ENCODE measurements at places on chromosomes 11 and 22. TPM values are rescaled to one million over a fixed set of nuclear protein-coding genes. Genes with fewer than 3 reads are reported as not detected.

Gene ALDH3B1
- 5.1 TPM for total RNA-seq

Gene CECR2
- total RNA-seq: 4.1 TPM

- DNase-seq: no peak
Measured at GRCh38 chr11:74846770-74847169, 98.1 kb downstream of the RNF169 start.

- no peak for DNase-seq
Measured at GRCh38 chr11:107567739-107568335, 2.3 kb upstream of the ALKBH8 start.

- peak; percentile 40 for DNase-seq
Measured at GRCh38 chr11:69533296-69534165, 52.1 kb downstream of the LINC01488 start.

- no peak for DNase-seq
Measured at GRCh38 chr11:102449651-102450570, 2.7 kb downstream of the TMEM123 start.

GRCh38 chr11:119175493-119176077, 7.1 kb downstream of the NLRX1 start:
- DNase-seq: no peak

- DNase-seq: no peak
Measured at GRCh38 chr11:97325693-97326092, 935.9 kb downstream of the JRKL start.

GRCh38 chr22:45094081-45094720, 69.5 kb upstream of the NUP50 start:
- DNase-seq: no peak

DNA sequence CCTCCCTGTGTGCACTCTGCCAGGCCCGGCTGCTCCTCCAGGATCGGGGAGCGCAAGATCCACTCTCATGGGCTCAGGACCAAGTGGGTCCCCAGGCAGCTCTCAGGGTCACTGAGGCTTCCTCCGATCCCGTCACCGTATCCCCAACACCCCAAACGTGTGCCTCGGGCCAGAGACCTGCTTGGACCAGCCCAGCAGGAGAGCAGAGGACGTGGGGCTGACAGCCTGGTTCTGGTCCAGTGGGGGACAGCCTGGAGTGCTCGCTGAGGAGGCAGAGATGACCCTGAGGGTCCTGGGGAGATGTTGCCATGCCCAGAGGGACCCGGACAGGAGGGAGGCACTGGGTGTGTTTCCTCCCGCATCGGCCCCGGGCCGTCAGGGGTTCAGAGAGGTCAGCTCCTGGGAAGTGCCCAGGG, 1402.6 kb downstream of the BRD1 start:
- DNase-seq: no peak

Gene MAP6
- 8.5 TPM for total RNA-seq

- no peak for DNase-seq
Measured at GRCh38 chr11:132450631-132451030, 1080.2 kb downstream of the NTM start.

DNA sequence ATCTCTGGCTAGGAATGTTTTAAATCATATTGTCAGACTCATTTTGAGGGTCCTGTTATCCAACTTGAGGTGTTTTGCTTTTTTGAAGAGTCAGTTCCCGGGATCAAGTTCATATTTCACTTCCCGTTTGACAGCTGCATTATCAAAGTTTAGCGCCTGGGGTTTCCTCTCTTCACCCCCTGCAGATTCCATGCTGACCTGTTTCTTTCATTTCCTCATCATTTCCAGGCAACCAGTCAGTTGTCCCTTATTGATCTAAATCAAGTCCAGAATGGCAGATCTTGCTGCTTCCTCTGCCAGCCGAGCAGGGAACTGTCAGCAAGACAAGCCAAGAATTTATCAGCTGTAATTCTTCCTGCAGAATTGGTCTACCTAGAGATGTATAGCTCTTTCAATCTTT, 197.6 kb upstream of the SYN3 start:
- no peak for DNase-seq

Gene NLRP14
- total RNA-seq: not detected

GRCh38 chr11:87286338-87286737, 248.6 kb downstream of the TMEM135 start:
- no peak for DNase-seq

Gene HEPN1
- not detected for total RNA-seq

- peak; percentile 46 for DNase-seq
Measured at GRCh38 chr11:69459848-69460539, 21.5 kb upstream of the LINC01488 start.

Gene OR51I1
- not detected for total RNA-seq

GRCh38 chr22:35310556-35311550, 11.2 kb downstream of the TOM1 start:
- DNase-seq: no peak

Gene TXNRD2
- 18.7 TPM for total RNA-seq

Gene RFPL2
- not detected for total RNA-seq

- DNase-seq: peak; percentile 74
Measured at GRCh38 chr22:44181033-44181911, 547 bp downstream of the PARVG start.

Gene MRPL17
- total RNA-seq: 45.1 TPM

Gene OR51B4
- not detected for total RNA-seq

- no peak for DNase-seq
Measured at GRCh38 chr11:34356130-34356529, 1.7 kb downstream of the ABTB2 start.

DNA sequence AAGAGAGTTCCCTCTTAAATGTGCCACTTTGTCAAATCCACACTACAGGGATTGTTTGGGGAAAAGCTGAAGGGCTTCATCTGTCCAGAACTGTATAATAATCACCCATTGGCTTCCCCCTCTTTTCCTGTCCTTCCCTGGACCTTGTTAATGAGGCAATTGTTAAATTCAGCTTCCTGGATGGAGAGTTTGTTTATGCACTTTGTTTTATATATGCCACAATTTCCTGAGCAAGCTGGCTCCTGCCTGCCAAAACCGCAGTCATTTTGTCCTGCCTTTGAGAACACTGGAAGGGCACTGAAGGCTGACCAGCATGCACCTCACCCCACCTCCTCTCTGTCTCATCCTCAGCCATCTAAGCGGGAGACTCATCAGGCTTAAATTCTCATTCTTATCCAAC, 86.2 kb downstream of the MSANTD4 start:
- DNase-seq: no peak

GRCh38 chr22:29151316-29151715, 54.4 kb upstream of the EMID1 start:
- DNase-seq: no peak

GRCh38 chr11:133525976-133526375, 6.3 kb downstream of the OPCML start:
- DNase-seq: no peak

DNA sequence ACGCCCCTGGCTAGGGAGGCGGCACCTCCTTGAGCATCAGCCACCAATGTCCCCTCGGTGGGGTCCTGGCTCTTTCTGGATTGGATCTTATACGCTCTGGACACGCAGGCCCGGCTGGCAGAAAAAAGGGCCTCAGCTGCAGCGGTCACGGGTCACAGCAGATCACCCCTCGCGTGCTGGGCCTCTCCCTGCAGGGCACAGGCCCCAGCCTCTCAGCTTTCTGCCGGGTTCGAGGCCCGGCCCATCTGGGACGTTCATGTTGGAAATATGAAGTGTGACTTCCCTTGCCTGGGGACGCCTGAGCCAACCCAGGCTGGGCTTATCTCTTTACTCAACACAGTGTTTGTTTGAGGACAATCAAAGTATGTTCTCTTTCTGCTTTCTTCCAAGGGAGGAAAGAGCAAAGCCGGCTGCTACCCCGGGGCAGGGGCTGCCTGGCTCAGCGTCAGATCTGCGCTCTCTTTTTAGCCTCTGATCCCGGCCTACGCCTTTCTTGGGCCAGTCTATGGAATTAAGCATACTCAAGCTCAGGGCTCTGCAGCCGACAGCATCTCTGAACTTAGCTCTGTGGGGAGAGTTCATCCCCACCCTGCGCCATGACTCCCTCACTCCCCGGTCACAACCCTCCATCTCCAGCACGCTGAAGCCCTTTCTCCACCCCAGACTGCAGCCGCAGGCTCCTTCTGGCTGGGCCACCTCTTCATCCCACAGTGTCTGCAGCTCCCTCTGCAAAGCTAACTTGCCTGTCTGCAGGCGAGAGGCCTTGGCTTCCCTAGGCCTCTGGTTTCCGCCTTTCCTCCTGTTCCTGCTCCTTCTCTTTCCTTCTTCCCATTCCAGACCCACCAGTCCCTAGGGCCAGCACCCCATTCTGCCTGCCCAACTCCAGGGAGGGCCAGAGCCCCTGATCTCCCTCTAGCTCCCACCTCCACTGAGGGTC, 38.8 kb downstream of the ADAMTS15 start:
- DNase-seq: peak; percentile 67

Gene UBQLNL
- 0.21 TPM for total RNA-seq

DNA sequence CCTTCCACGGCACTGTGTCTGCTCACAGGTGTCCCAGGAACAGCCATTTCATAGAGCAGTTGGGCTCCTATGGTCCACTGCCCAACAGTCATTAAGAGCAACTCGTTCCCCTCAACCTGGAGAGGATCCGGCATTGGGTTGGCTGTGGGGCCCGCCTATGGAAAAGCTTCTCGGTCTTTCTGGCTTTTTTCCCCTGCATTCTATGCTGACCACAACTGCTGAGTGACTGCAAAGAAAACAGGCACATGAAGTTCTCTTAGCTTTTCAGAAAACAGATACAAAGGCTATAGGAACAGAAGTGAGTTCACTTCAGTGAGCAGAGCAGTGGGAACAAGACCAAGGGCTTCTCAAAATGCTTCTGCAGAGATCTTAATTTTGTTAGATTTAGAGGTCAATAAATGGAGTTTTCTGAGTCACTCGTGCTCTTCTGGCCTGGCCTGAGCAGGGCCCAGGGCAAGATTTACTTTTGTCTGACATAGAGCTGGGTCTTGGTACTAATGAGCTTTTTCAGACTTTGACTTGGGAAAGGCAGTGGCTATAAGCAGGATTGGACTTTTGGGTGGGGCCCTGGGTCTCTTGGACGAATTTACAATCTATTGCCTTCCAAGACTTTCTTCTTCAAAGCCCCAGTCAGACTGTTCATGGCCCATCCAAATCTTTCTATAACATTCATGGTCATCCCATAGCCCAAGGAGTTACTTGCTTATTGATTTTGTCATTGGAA, 13.6 kb upstream of the APOL5 start:
- no peak for DNase-seq

DNA sequence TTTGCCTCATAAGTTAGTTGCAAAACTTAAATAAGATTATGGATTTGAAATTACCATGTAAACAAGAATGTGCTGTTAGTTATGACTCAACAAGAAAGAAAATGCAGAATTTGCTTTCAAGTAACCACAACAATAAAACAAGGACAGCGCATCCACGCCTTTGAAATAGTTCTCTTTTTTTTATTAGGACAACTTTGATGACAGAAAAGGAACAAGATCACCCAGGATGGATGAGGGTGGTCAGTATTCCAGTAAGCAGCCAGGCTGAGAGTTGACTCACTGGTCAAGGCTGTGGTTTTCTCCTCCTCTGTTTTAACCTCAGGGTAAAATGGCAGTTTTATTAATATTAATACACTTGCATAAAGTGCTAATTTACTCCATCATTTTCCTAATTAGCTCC, 544.4 kb downstream of the OPCML start:
- DNase-seq: no peak

- peak; percentile 56 for DNase-seq
Measured at GRCh38 chr22:50522806-50523438, 2.5 kb downstream of the SCO2 start.

Gene OR8D1
- total RNA-seq: not detected

Gene C11orf91
- not detected for total RNA-seq

- no peak for DNase-seq
Measured at GRCh38 chr22:31126869-31127175, 4.1 kb downstream of the INPP5J start.

GRCh38 chr11:45847911-45848316, 639 bp downstream of the CRY2 start:
- DNase-seq: peak; percentile 80

GRCh38 chr11:8942518-8943066, at the start of gene ASCL3:
ASCL3 (minus strand) TSS chr11:8943016; CDS start chr11:8938161, 4,855 bp downstream.
- DNase-seq: no peak

GRCh38 chr22:44085743-44086270, 61.7 kb downstream of the PARVB start:
- DNase-seq: peak; percentile 84

GRCh38 chr11:28366549-28367346, 258.6 kb downstream of the METTL15 start:
- DNase-seq: no peak

Gene NTM
- 82.5 TPM for total RNA-seq

Gene VWCE
- total RNA-seq: 1.1 TPM

DNA sequence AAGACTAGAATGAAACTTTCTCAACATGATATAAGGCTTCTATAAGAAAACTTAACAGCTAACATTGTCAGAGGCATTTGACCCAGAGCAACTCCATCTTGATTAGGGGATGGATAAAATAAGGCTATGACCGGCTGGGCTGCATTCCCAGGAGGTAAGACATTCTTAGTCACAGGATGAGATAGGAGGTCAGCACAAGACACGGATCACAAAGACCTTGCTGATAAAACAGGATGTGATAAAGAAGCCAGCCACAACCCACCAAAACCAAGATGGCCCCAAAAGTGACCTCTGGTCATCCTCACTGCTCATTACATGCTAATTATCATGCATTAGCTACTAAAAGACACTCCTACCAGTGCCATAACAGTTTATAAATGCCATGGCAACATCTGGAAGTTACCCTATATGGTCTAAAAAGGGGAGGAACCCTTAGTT, 135.2 kb downstream of the TTC28 start:
- no peak for DNase-seq

DNA sequence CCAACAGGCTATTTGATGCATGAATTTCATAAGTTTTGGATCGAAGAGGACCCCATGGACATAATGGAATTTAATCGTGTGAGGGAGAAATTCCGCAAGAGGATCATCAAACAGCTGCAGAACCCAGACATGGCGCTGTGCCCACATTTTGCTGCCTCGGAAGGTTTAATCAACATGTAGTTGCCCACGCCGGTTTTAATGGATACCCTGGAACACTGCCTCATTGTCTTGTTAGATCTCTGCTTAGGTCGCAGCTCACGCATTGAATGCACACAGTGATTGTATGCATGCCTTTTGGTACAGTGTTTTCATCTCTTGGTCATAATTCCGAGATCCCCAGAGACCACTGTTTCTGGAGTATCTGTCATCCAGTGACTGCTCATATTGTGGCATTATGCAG, 46.8 kb downstream of the SLN start:
- no peak for DNase-seq

Gene MS4A4E
- 1.3 TPM for total RNA-seq
